NCI-H345 (cell line): ENCODE measurements at places on chromosomes 5 and 9.

- DNase-seq, result no peak
Measured at GRCh38 chr9:107730666-107731065, 241.1 kb upstream of the KLF4 start.

DNA sequence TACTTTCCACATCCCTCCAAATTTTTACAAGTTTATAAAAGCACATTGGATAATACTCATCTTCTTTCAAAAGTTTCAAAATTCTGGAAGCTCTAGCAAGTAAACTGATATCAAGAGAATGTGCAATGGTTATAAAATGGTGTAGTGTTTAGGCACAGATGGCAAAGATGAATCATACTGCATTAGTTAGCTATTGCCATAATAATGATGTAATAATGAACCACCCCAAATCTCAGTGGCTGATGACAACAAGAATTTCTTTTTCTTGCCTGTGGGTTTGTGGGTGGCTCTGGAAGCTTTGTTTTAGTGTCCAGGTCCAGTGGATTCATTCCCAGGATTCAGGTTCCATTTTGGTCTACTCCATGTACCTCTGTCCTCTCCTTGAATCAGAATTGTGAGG, 319.0 kb downstream of the BRINP1 start:
- DNase-seq, result no peak

DNA sequence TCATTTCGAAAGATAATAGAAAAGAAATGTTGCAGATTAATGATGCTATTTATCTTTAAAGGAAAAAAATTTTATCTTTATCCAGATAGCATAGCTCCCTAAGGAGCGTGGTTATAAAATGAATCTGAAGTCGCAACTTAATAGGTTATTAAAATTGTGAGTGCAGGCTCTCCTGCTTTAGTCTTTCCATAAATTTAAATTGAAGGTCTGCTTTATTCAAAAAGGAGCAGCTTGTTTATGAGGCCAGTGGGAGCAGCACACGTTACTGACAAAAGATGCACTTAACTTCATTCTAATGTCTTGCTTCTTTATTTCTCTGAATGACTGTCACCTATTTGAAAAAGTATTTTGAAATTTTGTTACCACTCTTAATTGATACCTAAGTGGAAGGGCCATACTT, 95.0 kb downstream of the ZCCHC7 start:
- DNase-seq, result no peak

DNA sequence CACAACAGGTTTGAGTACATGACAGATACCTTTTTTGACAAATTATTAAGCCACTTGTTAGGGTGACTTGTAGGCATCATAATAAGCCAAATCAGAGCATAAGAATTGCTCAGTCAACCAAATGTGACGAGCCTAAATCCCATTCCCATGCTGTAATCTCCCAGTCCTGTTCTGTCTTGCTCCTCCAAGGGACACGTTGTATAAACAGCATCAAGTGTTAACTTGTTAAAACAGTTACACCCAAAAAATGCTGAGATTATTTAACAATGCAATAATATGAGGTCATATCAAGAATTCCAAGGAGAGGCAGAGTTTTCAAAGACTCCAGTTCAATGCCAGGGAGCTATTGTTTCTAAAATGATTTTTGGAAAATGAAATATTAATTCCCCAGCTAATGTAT, 76.2 kb downstream of the SH3TC2 start:
- no peak for DNase-seq

GRCh38 chr9:83935276-83935935, 14.2 kb upstream of the KIF27 start:
- DNase-seq, result no peak

DNA sequence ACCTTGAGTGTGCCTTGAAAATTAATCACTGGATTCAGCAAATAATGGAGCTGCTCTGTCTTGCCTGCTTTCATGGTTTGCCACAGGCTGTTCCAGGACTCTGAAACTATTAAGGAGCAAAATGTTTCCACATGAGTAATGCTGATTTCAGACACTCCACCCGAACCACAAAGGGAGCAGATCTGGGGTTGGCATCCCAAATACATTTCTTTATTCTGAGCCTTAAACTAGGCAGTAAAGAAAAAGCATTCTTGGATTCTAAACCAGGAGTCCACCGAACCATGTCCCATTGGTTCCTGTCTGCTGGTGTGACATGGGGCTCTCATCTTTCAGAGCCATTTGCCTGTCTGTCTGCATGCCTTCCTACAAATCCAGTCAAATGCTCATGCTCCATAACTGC, 10.1 kb upstream of the C1QTNF3 start:
- DNase-seq, result no peak

GRCh38 chr9:101333490-101333889, 51.3 kb downstream of the BAAT start:
- no peak for DNase-seq

DNA sequence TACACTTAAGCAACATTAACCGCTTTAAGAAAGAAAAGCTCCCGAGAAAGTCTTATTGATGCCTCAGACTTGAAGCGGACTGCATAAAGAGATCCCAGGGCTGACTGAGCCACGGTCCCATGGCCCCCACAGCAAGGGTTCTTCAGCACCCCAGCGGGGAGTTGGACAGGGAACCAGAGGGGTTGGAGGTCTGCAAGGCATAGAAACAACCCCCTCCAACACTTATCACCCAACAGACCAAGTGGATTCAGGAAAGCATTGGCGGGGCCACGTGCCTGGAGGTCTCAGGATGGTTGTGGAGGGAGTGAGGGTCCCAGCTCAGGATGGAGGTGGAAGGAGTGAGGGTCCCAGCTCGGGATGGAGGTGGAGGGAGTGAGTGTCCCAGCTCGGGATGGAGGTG, 143.7 kb upstream of the IRX2 start:
- no peak for DNase-seq

GRCh38 chr5:10308844-10309243, 1.1 kb upstream of the CMBL start:
- no peak for DNase-seq
